ENCODE measurements at places on chromosomes 7 and 10.
A peak's percentile ranks its signal among the peaks of the same experiment; 100 is the strongest.

GRCh38 chr10:63441404-63441803, 24.4 kb downstream of the JMJD1C start:
- no peak overlapping the region for H3K4me3 ChIP-seq
- no peak for ATAC-seq
- H3K4me1 ChIP-seq = peaks cover 5% of the 10 kb centered on the region
- H3K27ac ChIP-seq = no peak overlapping the region
- H3K27me3 ChIP-seq = no peaks in the 10 kb centered on the region

GRCh38 chr10:23643111-23643780, 204.4 kb downstream of the OTUD1 start:
- ATAC-seq = no peak
- H3K4me1 ChIP-seq = no peaks in the 10 kb centered on the region
- H3K4me3 ChIP-seq = no peak overlapping the region
- H3K27me3 ChIP-seq = peaks cover 13% of the 10 kb centered on the region

- H3K36me3 ChIP-seq = peaks cover 69% of the 10 kb centered on the region
- ATAC-seq = peak; percentile 96
- H3K4me1 ChIP-seq = peaks cover 30% of the 10 kb centered on the region
- peak overlapping the region; percentile 44 for H3K27ac ChIP-seq
- H3K27me3 ChIP-seq = no peaks in the 10 kb centered on the region
These were observed 8.7 kb upstream of the BHLHA15 start for GRCh38 chr7:98202367-98203195.

DNA sequence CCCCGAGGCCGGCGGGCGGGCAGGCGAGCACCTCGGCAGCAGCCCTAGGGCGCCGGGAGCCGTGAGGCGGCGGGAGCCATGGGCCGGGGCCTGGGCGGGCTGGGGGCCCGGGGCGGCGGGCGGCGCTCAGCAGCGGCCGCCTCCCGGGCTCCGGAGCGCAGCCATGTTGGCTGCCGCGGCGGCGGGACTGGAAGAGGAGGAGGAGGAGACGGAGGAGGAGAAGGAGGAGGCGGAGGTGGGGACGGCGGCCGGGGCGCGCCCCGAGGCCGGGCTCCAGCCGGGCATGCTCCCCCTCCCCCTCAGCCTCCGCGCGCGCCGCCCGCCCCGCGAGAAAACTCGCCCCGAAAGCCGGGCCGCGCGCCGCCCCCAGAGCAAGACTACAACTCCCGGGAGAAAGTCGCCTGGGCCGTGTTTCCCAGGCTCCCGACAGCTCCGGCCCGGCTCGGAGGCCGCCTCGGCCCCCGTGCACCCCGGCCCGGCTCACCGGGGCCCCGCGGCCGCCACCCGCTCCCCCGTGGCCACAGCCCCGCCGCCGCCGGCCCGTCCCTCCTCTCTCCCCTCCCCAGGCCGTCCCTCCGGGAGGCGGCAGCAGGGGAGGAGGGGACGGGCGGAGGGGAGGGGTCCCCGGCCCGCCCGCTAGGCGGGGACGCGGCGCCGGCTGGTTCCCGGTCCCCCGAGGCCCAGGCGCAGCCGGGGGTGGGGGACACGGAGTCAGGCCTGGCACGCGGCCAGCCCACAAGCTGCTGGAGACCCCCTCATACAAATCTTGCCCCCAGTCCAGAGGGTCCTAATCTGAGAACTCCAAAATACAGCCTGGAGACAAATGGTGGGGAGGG, at the start of gene DLG5:
Gene DLG5, minus strand, starts transcription at position 190 of the 836 bp plus-strand sequence. CDS start 235 bp downstream, outside the sequence.
- H3K4me3 ChIP-seq = peak within 1 kb of the TSS; percentile 63
- H3K27me3 ChIP-seq = peaks cover 39% of the 10 kb centered on the region
- peak; percentile 66 for ATAC-seq

- peak overlapping the region; percentile 57 for H3K4me3 ChIP-seq
- H3K4me1 ChIP-seq = peaks cover 27% of the 10 kb centered on the region
- H3K27ac ChIP-seq = peak overlapping the region; percentile 80
These were observed 18.6 kb downstream of the RABGEF1 start for GRCh38 chr7:66758950-66759628.

DNA sequence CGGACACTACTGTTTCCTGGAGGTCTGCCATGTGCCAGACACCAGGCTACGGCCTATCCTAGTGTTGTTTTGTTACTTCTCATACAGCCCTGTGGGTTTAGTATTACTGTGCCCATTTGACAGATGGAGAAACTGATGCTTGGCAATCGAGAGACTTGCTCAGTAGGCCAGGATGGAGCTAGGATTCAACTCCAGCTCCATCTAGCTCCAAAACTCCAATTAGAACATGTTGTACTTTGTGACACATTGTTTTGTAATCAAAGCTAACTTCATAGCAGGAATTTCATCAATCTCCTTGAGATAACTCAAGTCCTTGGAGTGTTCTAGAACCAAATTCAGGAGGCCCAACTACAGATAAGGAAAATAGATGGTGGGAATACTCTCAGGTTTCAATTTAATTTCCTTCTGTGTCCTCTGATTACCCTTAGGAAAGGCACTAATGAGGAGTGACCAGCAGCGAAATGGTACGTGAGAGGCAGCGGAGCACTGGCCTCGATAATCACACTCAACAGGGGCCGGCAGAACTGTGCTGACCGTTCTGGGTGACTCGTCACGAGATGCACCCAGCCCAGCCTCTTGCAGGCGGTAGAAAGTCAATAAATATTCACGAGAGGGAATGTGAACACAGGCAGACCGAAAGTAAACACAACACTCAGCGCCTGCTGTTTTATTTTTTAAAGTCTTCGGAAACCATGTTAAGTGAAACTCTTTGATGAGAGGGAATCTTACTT, 269.6 kb upstream of the NEBL start:
- H3K4me1 ChIP-seq = no peaks in the 10 kb centered on the region
- peaks cover 14% of the 10 kb centered on the region for H3K27me3 ChIP-seq

- H3K4me3 ChIP-seq = no peak overlapping the region
- H3K36me3 ChIP-seq = no peaks in the 10 kb centered on the region
- ATAC-seq = no peak
- no peaks in the 10 kb centered on the region for H3K4me1 ChIP-seq
- no peak overlapping the region for H3K27ac ChIP-seq
These were observed 10.7 kb upstream of the POT1 start for GRCh38 chr7:124940306-124940705.

DNA sequence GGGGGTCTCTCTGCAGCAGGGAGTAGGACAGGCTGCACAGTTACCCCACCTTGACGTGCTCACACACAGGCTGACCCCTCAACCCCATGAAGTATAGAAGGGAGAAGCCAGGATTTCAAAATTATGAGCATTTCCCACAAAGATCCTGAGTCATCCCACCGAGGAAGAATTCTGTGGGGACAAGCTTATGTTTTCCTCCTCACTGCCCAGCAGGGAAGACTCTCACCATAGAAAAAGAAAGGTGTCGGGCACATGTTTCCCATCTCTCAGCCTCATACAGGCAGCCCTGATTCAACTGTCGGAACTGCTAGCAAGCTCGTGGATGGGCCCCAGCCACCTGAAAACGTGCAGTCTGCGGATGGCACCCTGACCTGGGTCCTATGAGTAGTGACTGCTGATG, 499.7 kb upstream of the MKI67 start:
- H3K27ac ChIP-seq = no peak overlapping the region
- H3K4me1 ChIP-seq = no peaks in the 10 kb centered on the region
- no peak overlapping the region for H3K4me3 ChIP-seq
- ATAC-seq = no peak

GRCh38 chr10:88652616-88653015, 11.6 kb upstream of the LIPF start:
- H3K4me3 ChIP-seq = no peak overlapping the region
- no peak overlapping the region for H3K27ac ChIP-seq
- H3K4me1 ChIP-seq = no peaks in the 10 kb centered on the region
- no peaks in the 10 kb centered on the region for H3K36me3 ChIP-seq
- no peak for ATAC-seq

DNA sequence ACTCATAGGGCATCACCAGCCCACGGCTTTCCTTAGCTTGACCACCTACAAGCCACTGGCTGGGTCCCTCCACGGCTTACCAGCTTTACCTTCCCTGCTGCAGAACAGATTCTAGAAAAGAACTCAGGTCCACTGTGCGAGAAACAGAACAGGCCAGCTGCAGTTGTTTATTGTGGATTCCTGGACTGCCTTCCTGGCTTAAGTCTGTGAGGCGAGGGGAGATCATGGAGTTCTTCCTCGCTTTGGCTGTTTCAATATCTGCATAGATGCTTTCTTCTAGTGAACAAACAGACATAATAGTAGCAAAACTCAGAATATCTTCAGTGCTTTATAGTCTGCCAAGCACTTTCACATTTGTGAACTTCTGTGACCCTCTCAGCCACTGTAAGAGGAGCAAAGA, 162.9 kb upstream of the HABP2 start:
- no peaks in the 10 kb centered on the region for H3K4me1 ChIP-seq
- H3K4me3 ChIP-seq = no peak overlapping the region
- H3K36me3 ChIP-seq = no peaks in the 10 kb centered on the region

DNA sequence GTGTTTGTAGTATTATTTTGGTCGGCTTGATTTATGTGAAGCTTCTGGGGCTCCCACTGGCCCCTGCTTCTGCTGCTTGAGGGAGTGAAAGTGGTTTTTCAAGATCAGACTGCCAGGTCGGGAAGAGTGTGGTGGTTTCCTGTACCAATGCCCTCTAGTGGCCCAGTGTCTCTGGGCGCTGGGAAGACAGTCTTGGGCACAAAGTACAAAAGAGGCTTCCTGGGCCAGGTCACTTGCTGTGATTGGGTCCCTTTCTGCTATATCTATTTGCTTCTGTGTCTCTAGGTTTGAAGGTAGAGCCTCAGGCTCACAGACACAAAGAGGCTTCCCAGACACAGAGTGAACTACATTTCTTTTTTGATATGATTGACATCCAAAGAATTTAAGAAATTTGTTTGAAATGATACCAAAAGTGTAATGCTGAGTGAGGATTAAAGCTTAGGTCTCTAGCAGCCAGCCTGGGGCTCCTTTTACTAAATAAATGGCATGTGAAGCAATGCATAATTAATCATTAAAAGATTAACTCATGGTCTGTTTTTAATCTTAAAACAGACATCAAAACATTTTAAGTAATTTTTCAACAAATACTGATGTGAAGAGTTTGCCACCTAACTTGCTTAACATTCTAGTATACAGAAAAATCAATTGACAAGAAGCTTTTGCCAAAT, 36.3 kb downstream of the ABCB1 start:
- no peaks in the 10 kb centered on the region for H3K27me3 ChIP-seq
- peak overlapping the region; percentile 31 for H3K27ac ChIP-seq
- no peak overlapping the region for H3K4me3 ChIP-seq
- peaks cover 5% of the 10 kb centered on the region for H3K4me1 ChIP-seq
- peaks cover 24% of the 10 kb centered on the region for H3K36me3 ChIP-seq

GRCh38 chr10:106044503-106044902, 1120.0 kb downstream of the SORCS1 start:
- H3K36me3 ChIP-seq = no peaks in the 10 kb centered on the region
- H3K27ac ChIP-seq = no peak overlapping the region
- H3K4me1 ChIP-seq = no peaks in the 10 kb centered on the region
- H3K27me3 ChIP-seq = no peaks in the 10 kb centered on the region

- no peak overlapping the region for H3K27ac ChIP-seq
- ATAC-seq = no peak
- H3K4me3 ChIP-seq = no peak overlapping the region
- H3K36me3 ChIP-seq = no peaks in the 10 kb centered on the region
- peaks cover 8% of the 10 kb centered on the region for H3K4me1 ChIP-seq
These were observed 101.5 kb upstream of the LSM8 start for GRCh38 chr7:118082506-118082905.
